Fibroblast of lung (primary cell): ENCODE measurements at places on chromosomes 2 and 18.

DNA sequence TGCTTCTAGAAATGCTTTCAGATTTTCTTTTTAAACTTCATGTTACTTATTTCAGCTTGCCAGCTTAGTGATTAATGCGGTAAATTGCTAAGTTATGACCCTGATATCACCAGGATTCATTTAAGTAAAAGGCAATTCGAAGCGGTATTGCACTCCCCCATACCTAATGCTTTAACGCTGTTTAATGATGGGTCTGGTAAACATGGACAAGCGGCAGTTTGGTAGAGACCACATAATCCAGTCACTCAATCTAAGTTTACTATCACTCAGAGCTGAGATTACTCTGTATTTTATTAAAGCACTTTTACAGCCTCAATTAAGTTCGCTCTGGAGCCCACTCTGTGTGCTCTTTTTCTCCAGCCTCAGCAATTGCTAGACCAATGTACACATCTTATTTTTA lies 118.2 kb upstream of the SCN7A start:
- no peak for DNase-seq

DNA sequence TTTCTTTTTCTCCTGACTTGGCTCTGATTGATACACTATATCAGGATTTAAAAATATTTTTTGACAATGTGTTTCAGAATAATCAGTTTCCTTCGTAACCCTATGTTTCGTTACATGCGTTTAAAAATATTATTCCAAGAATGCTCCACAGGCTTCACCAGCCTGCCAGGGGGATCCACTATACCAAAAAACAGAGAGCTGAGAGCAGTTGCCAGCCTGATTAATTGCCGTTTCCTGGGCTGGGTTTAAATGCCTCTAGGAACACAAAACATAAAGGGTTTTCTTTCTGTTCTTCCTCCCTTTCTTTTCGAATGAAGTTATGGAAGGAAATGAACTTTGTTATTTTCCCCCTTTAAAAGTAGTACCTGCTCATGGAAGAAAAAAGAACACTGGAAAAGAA lies 47.9 kb downstream of the LRRFIP1 start:
- no peak for DNase-seq

GRCh38 chr2:75788902-75789301 lies 78.2 kb upstream of the GCFC2 start:
- DNase-seq: peak; percentile 43

GRCh38 chr2:197010200-197011020 lies 83.9 kb upstream of the PGAP1 start:
- peak; percentile 47 for DNase-seq
